ENCODE measurements at places on chromosomes 1 and 21.

DNA sequence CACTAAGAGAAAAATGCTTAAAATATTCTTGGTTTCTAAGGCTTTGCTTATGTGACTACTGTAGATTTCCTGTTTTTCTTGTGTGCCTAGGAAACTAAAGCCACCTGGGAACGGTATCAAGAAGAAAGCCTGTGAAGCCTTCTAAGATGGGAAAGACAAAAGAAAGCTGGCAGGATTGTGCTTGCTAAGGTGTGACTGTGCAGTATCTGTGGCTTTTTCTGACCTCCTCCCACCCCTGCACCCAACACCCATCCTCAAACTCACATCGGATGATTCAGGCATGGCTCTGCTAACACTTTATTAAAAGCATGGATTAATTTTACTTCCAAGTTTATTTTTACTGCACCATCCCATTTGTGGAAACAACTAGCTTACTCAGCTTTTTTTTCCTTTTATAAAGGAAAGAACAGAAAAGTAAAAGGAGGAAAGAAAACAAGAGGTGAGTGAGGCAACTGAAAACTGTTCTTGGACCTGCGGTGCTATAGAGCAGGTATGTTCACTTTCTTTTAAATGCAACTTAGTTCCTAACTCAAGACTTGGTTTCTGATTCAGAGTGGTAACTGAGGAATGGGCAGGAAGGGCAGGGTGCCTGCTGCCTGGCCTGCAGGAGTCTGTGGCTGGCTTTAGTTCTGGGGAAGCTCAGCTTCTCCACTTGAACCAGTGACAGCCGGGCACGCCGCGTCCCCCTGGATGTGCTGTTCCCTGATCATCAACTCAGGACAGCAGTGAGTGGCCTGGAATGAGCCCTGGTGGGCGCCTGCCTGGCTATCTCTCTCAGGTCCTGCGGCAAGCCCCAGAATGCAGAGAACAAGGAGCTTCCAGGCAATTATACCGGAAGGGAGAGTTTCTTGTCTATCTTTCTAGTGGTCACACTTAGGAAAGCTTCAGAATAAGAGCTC, at the start of gene GBP6:
TSS of gene GBP6 (plus strand) at position 422 of the 899 bp plus-strand sequence. CDS start 4,493 bp downstream, outside the sequence.
- no peak for DNase-seq

GRCh38 chr1:186965847-186966246, 137.1 kb downstream of the PLA2G4A start:
- no peak for DNase-seq

DNA sequence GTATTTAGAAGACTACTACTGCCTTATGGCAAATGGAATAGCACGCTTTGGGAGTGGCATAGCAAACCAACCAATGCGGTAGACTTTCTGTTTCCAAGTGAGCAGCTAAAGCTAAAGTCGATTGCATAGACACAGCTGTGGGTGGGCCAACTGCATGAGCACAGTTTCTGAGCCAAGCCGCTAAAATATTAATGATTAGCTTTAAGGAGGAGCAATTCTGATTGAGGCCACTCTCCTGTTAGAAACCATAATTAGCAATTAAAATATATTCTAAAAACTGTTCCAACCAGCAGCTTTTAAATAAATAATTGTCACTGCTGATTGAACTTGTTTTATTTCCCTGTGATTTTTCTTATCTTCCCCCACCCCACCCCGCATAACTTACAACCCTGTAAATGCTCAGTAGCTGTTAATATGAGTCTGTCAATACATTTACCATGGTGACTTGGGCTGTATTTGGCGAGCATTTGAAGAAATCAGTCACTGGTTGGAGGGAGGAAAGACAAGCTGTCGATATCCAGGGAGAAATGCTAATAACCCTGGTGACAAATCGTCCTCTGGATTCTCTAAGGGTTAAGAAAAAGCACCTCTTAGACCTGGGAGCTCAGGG, 32.2 kb downstream of the RNF220 start:
- no peak for DNase-seq

GRCh38 chr1:242100921-242101320, 102.0 kb upstream of the MAP1LC3C start:
- DNase-seq = no peak

DNA sequence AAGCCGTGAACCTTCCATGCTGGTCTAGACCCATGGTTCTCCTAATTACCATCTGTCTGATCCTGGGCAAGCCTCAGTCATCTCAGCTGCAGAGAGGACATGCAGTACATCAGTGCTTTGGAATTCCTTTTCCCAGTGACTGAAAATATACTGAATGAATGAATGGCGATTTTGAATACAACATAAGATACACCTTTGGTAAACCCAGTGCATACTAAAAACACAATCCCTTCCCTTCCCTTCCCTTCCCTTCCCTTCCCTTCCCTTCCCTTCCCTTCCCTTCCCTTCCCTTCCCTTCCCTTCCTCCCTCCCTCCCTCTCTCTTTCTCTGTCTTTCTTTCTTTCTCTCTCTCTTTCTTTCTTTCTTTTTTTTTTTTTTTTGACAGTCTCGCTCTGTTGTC, 21.3 kb upstream of the PLXNA2 start:
- no peak for DNase-seq

DNA sequence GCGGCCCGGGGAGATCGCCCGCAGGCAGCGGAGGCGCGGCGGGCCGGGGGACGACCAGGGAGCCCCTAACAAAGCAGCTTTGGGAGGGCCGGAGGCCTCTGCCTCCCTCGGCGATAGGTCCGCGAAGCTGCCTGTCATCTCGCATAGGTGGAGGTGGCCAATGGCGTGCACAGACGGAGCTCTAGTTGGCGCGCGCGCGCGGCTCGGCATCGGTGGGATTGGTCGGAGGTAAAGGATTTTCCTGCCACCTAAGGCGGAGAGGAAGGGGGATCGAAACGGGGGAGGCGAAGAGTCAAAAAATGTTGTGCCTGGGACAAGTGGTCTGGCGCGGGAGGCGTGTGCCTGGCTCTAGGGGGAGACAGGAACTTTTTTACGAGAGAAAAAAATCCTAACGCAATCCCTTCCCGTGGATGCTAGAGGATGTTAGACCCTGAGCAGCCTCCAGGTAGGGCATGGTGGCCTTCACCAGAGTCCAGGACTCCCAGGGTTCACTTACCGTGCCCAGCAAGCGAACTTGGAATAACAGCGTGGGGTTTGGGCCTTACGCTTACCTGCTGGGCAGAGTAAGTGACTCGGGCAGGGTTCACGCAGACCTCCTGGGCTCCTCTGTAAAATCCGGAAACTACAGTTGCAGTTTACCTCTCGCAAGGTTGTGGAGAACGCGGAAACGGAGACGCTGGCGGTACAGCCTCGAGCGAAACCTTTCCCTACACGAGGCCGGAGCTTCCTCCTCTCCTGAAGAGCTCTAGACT, 99.9 kb upstream of the SOD1 start:
- DNase-seq = peak; percentile 93

- DNase-seq = no peak
These were observed 3.6 kb downstream of the KCNE2 start for GRCh38 chr21:34367320-34367935.

DNA sequence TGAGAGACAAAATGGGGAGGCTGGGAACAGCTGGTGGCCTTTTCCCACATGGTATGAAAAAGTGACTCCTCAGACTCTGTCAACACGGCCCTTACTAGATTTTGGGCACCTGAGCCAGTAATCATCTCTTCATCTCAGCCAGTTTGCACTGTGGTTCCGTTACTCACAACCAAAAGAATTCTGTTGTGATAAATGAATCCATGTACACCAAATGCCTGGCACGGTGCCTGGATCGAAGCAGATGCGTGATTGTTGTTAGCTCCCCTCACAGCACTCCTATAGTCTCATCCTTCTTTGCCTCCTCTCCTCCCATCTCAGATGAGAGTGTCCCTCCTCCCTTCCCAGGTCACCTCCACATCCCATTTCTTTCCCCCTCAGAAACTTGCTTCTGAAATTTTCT, 57.9 kb upstream of the GJB5 start:
- no peak for DNase-seq

GRCh38 chr1:25544819-25545218, 1.4 kb downstream of the LDLRAP1 start:
- no peak for DNase-seq

- no peak for DNase-seq
These were observed 26.8 kb downstream of the PTTG1IP start for GRCh38 chr21:44846485-44847260.

GRCh38 chr1:223763881-223764280, 51.5 kb downstream of the CAPN2 start:
- DNase-seq = no peak

DNA sequence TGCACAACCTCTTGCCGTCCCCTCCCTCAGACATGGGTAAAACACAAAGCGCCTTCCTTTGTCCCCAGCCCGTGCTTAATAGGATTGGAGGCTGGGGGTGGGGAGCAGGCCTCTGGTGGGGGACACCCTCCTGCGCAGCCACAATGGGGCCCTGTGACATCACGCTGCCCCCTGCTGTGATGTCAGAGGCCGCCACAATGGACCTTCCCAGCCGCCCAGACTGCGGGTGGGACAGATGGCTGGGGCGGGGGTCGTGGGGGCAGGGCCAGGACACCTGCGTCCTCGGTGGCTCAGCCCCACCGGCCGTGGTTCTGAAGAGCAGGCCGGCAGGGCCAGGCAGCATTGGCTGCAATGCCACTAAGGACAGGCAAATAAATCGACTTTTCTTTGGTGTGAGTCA, 39.9 kb downstream of the EPHA2 start:
- DNase-seq = no peak

- no peak for DNase-seq
These were observed 79.2 kb downstream of the OLIG1 start for GRCh38 chr21:33149181-33149580.

DNA sequence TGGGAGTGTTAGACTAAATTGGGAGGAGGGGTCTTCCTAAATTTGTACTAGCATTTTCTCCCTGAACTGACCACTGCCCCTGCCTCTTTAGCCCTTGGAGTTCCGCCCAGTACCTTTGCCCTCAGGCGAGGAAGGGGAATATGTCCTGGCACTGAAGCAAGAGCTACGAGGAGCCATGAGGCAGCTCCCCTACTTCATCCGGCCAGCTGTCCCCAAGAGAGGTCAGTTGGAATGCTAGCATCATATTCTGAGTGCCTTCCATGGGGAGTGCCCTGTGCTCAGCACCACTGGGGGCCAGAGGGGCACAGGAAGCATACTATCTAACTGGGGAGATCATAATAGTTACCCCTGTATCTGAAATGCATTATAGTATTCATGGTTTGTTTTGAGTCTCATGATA, 10.7 kb downstream of the POLR3GL start:
- DNase-seq = no peak

GRCh38 chr1:234923626-234924025, 205.0 kb downstream of the TOMM20 start:
- DNase-seq = peak; percentile 26

DNA sequence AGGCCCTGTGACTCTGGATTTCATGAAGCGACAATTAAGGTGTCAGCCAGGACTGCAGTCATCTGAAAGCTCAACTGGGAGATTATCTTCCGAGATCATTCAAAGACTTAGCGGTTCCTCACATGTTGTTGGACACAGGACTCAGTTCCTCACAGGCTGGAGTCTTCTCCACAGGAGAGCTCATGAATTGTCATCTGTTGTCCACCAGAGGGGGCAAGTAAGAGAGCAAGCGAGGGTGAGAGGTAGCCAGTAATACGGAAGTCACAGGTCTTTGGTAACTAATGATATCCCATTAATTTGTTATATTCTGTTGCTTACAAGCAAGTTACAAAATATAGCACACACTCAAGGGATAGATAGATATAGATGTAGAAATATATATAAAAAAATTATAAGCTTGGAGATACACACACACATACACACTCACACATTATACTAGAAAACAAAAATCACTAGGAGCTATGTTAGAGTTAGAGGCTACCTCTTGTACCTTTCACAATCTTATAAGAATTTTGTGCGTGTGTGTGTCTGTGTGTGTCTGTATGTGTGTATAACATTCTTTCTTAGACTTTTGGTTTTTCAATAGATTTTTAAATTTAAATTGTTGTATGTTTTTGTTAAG, 1695.3 kb downstream of the BRINP3 start:
- no peak for DNase-seq

DNA sequence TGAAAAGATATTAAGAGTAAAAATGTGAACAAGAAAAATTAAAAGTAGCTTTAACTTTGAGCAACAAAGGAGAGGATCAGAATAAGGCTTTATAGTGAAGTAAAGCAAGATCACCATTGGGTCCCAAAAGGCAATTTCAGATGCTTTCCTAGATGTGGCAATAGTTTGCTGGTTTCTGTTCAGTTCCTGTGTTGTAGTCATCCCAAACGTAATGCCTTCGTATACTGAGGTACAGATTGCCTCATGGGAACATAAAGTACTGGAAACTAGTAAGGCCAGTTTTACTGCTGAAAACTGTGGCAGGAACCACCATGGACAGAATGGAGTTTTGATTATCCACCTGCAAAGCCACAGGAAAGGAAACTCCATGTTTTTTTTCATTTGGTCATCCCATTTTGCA, 283.5 kb upstream of the SGIP1 start:
- DNase-seq = no peak

GRCh38 chr1:8962812-8963530, 17.3 kb downstream of the CA6 start:
- no peak for DNase-seq

DNA sequence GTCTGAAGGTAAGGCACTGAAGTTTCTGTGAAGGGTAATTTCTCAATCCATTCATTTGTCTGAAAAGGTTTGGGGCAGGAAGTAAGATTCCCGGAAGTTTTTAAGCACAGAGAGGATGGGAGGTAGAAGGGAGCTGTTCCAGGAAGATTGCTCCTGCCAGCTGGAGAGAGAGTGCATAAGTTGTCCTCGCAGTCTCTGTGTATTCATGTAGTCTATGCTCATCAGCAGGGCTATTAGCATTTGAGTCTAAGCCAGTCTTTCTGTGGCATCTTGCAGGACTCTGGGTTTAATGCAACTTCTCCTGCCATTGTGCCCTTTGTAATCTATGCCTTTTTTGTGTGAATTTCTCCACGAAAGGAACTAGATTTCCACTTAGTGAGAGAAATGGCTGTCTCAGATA, 140.8 kb upstream of the FGGY start:
- DNase-seq = no peak

DNA sequence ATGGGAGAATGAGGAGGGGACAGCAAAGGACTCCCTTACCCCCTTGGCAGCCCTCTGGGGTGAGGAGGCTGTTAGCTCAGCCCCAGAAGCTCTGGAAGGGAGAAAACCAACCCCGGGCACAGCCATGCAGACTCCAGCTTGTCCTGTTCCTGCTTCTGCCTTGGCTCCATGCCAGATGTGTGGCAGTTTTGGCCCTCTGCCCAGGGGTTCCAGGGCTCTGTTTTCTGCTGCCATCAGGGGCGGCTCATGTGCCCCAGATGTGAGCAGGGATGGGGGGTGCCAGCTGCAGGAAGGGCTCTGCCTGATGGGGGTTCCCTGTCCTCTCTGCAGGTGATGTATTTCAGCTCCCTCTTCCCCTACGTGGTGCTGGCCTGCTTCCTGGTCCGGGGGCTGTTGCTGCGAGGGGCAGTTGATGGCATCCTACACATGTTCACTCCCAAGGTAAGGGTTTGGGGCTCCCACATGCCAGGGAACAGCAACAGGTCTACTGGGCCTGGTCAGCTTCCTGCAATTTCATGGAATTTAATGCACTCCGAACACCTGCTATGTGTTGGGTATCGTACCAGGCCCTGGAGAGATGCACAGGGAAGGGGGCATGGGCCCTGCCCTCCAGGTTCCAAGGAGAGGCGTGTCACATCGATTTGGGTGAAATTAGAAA, 26.1 kb downstream of the SLC6A17 start:
- no peak for DNase-seq
